AG04450 (cell line): ENCODE measurements at places on chromosomes 3 and 15.

DNA sequence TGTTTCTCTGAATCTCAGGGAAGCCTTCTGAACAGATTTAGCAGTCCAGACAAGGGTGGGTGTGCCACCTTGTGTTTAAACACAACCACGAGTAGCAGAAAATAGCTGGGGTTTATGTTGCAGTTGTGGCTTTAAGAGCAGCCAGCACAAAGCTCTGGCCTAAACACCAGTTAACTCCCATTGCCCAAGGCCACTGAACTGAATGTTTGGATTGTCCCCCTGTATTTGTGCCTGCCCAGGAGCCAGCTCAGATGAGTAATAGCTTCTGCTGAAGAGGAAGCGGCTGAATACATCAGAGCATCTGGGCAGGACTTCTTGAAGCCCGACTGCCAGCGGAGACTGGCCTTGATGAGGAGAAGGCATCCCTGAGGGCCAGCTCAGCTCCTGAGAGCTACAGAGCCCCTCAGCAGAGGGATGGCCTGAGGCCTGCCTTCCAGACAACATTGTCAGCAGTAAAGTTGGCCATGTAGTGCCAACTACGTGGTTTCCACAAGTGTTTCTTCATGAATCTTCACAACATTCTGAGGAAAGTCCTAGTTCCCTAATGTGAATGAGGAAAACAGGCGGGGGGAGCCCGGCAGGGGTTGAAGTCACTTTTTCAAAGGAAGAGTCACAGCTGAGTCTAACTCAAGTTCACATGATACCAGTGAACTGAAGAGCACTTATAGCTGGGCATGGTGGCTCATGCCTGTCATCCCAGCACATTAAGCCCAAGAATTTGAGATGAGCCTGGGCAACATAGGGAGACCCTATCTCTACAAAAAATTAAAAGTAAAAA, 65.8 kb upstream of the ZBTB38 start:
- peak; percentile 23 for DNase-seq

DNA sequence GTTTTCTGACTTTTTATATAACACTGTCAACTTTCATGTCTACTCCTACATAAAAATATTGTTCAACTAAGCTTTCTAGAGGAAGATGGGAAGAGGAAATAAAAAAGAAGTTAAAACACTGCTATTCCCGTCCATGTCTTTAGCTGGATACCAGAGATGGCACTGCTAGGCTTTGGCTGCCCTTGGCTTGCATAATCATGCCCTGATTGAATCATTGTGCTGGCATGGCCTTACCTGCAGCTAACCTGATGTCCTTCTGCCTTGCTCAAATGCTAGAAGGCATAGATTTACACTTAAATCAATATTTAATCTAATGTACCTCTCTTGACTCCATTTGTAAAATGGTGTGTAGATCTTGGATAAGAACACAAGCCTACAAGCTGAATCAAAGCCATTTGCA, 539.7 kb upstream of the IL12A start:
- no peak for DNase-seq

DNA sequence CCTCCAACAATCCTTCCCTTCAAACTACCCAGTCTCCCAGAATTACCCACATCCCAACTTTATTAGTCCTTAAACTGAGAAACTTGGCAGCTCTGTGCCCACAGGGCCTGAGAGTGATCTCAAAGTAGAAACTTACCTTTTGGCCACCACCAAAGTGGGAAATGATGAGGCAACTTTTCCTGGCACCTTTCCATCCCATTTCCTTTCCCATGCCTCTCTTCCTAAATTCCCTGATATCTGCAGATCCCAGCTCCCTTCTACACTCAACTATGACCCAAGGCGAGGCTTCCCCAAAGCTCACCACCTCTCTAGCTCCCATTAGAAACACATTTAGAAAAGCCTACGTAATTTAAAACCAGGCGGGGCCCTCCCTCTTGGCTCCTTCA, 271.9 kb downstream of the FOXP1 start:
- no peak for DNase-seq

- DNase-seq, result no peak
Observed at GRCh38 chr3:102095383-102095782, 246.1 kb downstream of the NFKBIZ start.

- DNase-seq, result no peak
Observed at GRCh38 chr15:79332824-79333510, 22.1 kb downstream of the TMED3 start.

- no peak for DNase-seq
Observed at GRCh38 chr3:184524981-184525336, 36.6 kb upstream of the EPHB3 start.

DNA sequence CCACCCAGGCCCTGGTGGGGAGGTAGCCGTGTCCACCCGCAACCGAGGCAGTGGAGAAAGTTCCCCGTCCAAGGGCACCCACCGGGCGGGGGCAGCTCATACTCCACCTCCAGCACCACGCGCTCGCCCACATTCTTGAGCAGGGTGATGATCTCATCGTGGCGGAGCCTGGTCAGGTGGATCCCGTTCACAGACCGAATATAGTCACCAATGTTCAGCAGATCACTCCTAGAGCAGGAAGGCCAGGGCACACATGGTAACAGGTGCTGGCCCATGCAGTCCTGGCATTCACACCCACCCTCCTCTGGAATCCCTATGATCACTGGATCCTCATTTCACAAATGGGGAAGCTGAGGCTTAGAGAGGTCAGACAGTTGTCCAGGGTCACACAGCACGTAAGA, 15.8 kb downstream of the GRIP2 start:
- DNase-seq, result no peak

- peak; percentile 15 for DNase-seq
Observed at GRCh38 chr3:124409650-124410275, 320.5 kb upstream of the UMPS start.

- DNase-seq, result no peak
Observed at GRCh38 chr3:34856081-34856947, 783.0 kb upstream of the ARPP21 start.

GRCh38 chr3:152589644-152590043, 245.3 kb upstream of the P2RY1 start:
- DNase-seq, result no peak

DNA sequence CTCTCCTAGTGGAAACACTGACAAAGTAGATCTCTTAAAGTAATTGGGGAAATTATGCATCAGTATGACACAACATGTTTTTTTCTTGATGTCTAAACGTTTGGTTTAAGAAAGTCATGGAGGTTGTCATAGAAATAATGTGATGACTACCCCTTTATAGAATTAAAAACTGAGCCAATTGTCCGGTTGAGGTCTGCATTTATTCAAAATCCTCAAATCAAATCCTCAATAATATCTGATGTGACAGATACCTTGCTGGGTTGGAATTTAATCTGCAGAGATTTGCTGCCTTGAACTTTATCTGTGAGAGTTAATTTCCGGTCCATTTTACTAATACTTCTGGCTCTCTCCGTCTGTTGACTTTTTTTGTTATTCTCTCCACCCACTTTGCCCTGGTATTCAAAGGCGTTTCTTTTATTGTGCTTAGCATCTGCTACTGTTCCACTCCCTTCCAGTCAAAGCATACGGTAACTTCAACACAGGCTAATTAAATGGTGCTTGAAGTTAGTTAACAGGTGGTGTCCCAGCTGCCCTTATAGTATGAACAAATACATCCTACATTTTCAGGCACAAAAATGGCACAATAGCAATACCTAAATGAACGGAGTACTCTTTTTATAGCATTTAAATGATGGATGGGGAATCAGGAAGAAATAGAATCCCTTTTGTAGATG, 628.3 kb downstream of the ROBO1 start:
- no peak for DNase-seq
